Hypothalamus (tissue), 51 donors: ENCODE measurements at places on chromosomes 13 and 19.

GRCh38 chr19:28691683-28692082 is 521.3 kb downstream of the UQCRFS1 start:
- DNase-seq, result no peak

DNA sequence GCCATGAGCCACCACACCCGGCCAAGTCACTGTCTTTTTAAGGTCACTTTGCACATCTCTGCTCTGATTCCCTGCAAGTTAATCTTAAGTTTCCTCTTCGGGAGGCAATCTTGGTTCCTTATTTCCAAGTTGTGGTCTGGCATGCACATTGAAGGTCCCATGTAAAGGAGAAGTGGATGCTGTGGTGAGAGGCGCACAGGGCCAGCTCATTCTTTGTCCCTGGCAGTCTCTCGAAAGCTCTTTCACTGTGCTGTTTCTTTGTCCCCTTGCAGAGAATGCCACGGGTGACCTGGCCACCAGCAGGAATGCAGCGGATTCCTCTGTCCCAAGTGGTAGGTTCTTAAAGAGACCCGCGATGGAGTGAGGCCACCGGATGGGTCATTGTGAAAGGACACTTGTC is 16.4 kb upstream of the C19orf33 start:
- DNase-seq, result no peak

DNA sequence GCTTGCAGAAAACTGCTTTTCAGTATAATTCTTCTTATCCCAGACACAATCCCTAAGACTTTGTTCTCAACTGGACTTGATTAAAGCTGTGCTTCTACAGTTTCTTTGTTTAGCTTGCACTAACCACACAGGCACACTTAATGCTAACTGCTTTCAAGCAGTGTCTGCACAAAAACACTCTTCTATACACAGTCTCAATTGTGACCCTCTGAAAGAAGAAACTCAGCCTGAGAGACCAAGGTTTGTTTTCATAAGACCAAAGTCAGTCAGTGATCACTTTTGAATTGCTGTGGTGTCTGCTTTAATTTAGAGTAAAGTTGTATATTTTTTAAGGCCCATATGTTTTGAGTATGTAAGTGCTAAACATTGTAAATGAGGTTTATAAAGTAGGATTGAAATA is 431.2 kb downstream of the KCTD12 start:
- DNase-seq, result no peak

DNA sequence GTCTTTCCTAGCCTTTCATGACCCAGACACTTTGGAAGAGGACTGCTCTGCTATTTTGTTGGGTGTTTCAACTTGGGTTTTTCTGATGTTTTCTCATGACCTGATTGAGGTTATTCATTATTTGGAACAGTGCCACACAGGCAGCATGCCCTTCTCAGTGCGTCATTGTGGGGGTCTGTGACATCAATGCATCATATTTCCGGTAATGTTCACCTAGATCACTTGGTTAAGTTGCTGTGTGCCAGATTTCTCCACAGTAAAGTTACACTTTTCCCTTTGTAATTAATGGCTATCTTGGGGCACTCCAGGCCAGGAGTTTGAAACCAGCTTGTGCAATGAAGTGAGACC is 124.4 kb downstream of the SIPA1L3 start:
- no peak for DNase-seq

DNA sequence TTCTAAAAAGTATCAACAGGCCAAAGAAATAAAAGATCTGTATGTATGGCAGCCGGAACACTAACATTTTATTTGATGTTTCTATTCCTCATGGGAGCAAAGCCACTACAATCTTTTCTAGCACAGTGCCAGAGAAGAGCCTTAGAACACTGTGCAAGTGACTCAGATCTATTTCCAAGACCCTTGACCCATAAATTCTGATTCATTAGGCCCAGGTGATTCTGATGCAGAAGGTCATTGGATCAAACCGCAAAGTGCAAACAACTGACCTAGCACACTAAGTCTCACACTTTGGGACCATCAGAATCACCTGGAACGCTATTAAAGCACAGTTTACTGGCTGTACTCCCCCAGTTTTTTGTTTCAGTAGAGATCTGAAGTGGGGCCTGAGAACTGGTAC is 87.6 kb downstream of the MYCBP2 start:
- no peak for DNase-seq

DNA sequence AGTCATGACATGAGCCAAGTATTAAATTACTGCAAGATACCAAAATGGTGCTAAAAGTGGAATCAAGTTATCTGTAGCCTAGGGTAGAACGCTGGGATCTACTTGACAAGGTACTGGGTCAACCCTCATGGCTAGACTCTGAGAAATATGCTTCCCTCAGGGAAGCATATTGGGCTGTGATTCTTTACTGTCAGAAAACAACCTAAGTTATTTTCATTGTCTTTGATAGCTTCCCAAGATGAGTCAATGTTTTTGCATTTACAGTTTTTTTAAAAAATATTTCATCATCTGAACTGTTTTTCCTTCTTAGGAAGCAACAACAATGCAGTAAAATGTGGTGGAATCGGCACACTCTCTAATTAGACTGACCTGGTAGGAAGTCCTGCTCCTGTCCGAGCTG is 218.0 kb downstream of the RGCC start:
- DNase-seq, result no peak

GRCh38 chr19:32800191-32800590 is 69.4 kb downstream of the SLC7A9 start:
- DNase-seq, result no peak

GRCh38 chr19:37988758-37989635 is 82.0 kb downstream of the SIPA1L3 start:
- DNase-seq, result no peak

DNA sequence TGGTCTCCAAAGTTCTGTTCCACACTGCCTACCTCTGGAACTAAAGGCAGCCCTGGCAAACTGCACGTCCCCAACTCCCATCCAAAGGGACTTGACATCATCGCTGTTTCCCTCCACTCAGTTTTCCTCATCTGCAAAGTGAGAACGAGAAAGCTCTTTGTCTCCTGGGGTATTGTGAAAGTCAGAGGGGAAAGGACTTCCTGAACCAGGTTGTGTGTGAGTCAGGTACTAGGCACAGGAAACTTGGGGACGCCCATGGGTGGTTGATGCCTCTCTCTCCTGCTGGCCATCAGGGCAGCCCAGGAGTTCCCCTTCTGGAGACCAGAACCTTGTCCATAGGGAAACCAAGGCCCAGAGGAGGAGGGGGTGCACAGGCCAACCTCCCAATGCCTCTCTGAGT is 4.7 kb downstream of the CRLF1 start:
- DNase-seq, result no peak

DNA sequence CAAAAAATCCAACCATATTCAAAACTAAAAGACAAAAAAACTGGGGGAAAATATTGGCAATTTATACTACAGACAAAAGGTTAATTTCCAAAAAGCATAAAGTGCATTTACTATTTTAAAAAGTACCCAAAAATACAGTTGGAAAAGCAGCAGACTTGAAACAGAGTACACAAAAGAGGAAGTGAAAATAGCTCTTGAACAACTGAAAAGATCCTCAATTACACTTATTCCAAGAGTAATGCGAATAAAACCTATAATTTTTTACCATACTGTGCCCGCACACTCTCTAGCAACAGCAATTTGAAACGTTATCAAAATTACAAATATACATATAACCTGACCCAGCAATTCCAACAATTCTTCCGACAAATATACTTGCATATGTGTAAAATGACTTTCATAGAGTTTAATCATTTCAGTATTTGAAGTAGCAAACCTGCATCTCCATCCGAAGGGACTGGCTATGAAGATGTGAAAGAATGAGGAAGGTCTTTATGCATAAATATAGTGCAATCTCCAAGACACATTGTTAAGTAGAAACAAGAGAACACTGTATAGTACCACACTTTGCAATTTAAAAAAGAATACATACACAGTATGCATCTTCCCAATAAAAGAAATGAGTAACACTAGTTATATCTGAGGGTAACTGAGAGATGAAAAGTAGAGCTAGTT is 25.4 kb downstream of the ALG5 start:
- no peak for DNase-seq

DNA sequence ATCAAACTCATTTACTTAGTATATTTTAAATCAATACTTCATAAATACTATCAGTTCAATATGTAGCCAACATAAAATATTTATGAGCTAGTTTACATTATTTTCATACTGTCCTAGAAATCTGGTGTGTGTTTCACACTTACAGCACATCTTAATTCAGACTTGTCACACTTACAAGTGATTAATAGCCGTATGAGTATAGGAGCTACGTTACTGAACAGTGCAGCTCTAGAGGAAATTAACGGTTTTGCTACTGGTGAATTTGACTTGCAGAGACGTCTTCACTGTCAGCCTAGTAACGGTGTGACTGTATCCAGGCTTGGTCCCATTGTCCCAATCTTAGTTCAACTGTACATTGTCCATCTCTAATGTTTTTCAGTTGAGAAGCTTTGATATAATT is 33.7 kb upstream of the POSTN start:
- no peak for DNase-seq

DNA sequence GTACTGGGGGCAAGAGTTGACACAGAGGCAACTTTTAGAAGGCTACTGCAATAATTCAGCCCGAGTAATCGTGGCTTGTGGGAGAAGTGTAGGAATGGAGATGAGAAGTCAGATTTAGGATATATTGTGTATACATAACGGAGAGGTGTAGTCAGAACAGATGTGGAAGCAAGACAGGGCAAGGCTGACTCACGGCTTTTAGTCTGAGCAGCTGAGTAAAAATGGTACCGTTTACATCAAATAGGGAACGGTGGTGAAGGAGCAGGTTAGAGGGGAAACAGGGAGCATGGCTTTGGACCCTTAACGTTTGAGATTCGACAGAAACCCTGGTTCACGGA is 796 bp upstream of the LSM14A start:
- DNase-seq, result no peak

- no peak for DNase-seq
Observed at GRCh38 chr13:46207828-46208227, 3.9 kb upstream of the LRRC63 start.

- no peak for DNase-seq
Observed at GRCh38 chr19:17926044-17926443, 6.8 kb upstream of the CCDC124 start.

DNA sequence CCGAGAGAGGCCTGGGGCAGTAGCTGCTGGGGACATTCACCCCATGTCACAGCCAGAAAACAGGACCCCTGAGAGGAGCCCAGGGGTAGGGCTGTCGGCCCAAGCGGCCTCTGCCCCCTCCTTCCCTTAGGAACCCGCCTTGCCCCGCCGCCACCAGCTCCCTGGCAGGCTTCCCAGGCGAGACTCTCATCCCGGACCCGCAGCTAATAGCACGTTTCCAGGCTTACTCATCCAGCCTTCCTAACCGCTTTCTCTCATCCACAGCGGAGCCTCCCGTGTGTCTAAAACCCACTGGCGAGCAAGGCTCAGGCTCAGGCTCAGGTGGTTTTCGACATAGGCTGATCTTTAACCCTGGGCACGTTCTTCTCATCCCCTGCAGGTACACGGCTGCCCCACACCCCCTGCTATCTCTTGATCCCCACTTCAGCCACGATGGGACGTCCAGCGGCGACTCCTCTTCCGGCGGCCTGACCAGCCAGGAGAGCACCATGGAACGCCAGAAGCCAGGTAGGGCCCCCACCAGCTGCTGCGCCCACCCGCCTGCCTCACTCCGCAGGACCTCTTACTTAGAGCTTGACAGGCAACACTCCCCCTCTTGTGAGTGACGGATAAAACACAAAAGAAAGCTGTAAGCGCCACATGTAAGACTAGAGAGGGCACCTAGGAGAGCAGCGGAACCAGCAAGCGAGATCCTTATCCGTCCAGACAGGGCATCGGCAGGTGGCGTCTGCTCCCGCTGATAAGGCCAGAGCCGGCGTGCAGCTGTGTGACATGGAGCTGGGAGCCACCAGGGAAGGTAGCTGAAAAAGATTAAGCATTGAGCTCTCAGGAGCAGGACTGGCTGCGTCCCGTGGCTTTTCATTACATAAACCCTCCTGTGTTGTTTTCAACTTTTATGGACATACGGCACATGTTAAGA is 71.3 kb downstream of the DPF1 start:
- DNase-seq, result no peak

- no peak for DNase-seq
Observed at GRCh38 chr13:105196052-105196451, 1339.4 kb downstream of the EFNB2 start.

GRCh38 chr19:53424968-53425597 is 6.7 kb upstream of the ZNF761 start:
- DNase-seq, result peak; percentile 50

- DNase-seq, result no peak
Observed at GRCh38 chr13:43171489-43171888, 148.1 kb downstream of the DNAJC15 start.

GRCh38 chr13:48602296-48603016 is 51.3 kb upstream of the CYSLTR2 start:
- no peak for DNase-seq

DNA sequence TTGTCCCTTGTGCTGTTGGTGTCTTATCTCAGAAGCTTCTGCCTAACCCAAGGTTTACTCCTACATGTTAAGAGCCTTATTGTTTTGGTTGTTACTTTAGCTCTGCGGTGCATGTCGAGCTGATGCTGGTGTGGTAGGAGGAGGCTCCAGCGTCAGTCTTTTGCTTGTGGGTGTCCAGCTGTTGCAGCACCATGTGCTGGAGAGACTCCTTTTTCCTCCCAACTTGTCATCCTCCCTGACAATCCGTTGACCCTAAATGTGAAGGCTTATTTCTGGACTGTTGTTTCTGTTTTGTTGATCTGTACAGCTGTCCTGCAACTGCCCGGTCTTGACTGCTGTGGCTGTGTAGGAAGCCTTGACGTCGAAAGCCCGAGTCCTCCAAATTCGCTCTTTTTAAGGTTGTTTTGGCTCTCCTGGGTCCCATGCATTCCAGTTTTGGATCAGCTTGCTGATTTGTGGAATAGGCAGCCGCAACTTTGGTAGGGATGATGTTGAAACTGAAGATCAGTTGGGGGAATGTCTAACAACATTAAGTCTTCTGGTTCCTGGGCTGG is 15.3 kb downstream of the NAXD start:
- no peak for DNase-seq

GRCh38 chr13:19957320-19958154 is 990 bp upstream of the ZMYM2 start:
- DNase-seq, result peak; percentile 58

DNA sequence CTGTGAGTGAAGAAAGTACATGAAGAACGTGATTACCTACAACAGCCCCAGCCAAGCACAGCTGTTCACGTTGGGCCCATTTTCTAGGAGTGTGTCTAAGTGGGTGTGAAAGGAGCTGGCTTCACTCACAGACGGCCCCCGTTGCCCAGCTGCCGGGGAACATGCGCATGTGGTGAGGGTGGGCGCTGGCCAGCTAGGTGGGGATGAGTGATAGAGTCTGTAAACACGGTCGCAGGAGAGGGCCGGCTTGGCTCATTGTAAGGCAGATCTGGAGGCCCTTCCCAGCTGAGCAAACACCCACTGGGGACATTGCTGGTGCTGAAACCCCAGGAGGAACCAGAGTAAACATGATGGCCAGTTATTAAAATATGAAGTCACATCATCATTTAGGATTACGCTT is 160.5 kb downstream of the TEX29 start:
- DNase-seq, result no peak

- no peak for DNase-seq
Observed at GRCh38 chr19:8110931-8111330, 38.5 kb downstream of the FBN3 start.

DNA sequence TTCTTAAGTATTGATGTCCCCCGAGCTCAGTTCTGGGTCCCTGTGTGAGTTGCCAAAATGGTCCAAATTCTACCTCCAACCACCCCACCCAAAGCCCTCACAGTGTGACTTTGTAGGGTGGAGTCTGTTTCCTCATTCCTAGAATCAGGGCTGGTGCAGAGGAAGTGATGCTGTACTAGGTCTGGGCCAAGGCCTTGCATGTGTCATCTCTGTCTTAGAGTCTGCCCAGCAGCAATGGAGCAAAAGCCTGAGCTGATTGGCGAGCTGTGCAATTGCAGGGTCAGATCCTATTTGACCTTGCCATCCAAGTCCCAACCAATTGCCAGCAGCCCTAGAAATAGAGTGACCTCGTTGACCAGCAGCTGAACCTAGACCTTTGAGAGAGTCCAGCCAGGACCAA is 97.0 kb upstream of the ANKRD10 start:
- DNase-seq, result no peak
